ENCODE measurements at places on chromosomes 16 and 17.

- DNase-seq: peak; percentile 25
These were observed 164.4 kb upstream of the CIBAR2 start for GRCh38 chr16:85276721-85277120.

- peak; percentile 81 for DNase-seq
These were observed at the start of gene SYT17 for GRCh38 chr16:19167710-19168370. TSS of gene SYT17 (plus strand) at chr16:19168240. CDS start at chr16:19168647, 407 bp downstream.

DNA sequence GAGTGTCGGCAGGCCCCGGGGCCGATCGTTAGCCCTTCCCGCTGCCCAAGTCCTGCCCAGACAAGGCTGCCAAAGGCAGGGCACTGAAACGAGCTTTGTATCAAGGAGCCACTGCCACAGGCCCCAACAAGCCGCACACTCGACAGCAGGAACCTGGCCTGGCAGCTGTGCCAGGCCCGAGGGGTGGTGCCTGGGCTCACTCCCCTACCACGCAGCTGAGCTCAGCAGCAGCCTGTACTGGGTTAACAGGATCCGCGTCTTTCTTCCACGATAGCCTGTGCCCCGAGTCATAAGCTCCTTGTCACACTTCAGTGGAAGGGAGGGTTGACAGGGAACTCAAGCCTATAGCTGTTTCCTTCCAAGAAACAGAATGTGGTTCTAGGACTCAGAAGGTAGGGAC, 87.9 kb downstream of the ABR start:
- no peak for DNase-seq

GRCh38 chr16:54282928-54283724, 3.5 kb downstream of the IRX3 start:
- no peak for DNase-seq

DNA sequence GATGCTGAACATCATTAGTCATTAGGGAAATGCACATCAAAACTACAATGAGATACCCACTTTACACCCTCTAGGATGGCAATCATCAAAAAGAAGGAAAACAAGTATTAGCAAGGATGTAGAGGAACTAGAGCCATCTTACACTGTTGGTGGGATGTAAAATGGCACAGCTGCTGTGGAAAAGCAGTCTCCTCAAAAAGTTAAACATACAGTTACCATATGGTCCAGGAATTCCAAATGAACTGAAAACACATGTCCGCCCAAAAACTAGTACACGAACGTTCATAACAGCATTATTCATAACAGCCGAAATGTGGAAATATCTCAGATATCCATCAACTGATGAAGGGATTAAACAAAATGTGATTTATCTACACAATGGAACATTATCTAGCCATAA, 7.0 kb downstream of the FBF1 start:
- no peak for DNase-seq

DNA sequence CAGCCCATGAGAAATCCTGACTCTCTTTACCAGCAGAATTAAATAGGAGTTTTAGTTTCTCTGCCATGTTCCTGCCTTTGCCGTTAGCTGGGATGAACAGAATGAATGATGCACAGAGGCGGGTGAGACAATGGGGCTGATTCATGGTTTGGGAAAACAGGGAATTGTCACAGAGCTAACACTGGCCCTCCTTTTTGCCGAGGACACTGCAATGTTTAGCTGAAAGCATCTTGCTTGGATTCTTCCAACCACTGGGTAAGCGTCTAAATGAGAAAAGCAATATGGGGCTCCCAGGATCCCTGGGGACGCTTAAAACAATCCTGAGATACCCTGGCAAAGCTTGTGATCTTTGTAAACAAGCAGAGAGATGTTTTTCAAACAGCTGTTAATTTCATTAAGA, 12.8 kb upstream of the PAFAH1B1 start:
- DNase-seq: no peak

DNA sequence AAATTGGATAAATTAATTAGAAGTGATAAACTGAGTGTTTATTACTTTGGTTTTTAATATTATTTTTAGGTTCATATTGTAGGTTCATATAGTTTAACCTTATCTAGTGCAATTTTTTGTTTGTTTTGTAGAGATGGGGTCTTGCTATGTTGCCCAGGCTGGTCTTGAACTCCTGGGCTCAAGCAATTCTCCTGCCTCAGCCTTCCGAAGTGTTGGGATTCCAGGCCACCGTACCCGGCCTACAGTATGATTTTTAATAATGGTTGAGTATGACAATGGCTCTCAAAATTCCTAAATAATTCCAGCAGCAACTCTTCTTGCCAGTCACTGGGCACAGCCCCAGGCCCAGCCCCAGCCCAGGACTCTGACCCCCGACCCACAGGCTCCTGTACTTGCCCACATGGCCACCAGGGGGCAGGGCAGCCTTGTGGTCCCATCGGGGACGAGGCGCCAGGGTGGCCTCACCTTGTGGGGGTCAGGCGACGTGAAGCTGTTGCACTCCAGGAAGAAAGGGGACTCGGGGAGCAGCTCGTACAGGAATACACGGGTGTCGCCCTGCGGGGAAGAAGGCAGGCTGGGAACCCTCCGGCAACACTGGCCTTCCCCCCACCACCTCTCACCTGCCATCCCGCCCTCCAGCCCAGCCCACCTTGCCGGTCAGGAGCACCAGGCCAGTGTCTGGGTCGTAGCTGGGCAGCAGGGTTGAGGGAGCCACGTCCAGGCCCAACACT, 7.9 kb upstream of the PAM16 start:
- DNase-seq: peak; percentile 73

DNA sequence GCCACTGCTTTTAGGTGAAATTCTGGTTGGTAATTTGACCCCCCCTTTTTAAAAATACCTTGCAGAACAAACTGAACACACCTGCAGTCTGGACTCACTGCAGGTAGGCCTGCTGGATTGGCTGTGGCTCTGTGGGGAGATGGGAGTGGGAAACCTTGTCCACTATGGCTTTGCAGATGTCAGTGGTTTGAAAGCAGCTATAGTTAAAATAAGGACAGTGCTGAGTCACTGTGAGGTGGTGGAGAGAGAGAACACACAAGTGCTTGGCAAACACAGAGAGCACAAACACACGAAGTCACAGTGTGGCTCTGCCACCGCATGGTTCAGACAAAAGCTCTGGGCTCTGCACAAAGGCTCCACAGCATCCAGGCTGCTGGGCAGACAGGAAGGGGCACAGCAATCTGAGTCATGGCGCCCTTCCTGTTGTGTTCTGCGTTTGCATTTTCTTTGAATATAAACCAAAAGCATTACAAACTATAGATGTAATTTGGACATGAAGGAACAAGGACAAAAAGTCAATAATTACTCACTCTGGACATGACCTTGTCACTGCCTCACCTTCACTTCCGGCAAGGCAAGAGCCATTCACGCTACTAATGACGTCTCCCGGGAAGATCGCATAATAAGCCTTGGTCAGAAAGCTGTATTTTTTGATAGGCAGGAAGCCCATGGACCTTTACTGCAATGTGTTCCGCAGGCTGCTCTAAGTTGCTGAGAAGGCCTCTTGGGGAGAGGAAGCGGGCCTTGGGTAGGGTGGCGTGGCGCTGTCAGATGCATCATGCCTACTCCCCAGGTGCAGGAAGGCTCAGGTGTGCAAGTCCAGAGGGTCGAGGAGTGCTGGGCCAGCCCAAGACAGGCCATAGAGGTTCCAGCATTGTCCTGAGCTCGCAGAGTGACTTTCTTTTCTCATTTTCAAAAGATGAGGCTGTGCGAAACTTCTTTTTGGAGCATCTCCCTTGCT, 60.1 kb upstream of the MED9 start:
- DNase-seq: no peak

DNA sequence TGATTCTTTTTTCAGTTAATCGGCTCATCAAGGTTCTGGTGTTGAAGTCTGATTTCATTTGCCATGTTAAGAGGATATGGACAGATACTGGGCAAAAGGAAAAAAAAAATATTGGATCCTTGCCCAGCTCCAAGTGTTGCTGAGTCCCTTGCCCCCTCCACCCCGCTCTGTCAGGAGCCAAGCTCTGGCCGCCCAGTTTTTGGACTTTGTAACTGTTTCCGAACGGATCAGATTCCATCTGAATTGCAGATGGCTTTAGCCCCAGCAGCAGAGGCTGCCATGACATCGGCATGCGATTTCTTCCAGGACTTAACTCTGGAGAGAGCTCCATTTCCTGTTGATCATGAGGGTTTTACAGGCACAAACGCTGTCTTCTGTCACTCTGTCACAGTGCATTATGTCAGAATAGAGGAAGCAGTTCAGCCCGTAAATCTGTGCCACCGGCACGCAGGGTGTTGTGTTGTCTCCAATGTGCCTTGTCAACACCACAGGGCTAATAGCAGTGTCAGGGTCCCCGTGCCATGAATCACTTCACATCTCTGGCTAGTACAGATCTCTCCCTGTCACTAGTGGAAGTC, 615.6 kb downstream of the MAF start:
- no peak for DNase-seq

- DNase-seq: no peak
These were observed 119.2 kb upstream of the PMFBP1 start for GRCh38 chr16:72291121-72291520.

- DNase-seq: no peak
These were observed 1.3 kb downstream of the HGS start for GRCh38 chr17:81685108-81685507.

- no peak for DNase-seq
These were observed 380.6 kb downstream of the RBFOX1 start for GRCh38 chr16:7713244-7713643.

- no peak for DNase-seq
These were observed 131.3 kb downstream of the NLK start for GRCh38 chr17:28173801-28174200.

GRCh38 chr16:29156511-29156910, 171.7 kb downstream of the LAT start:
- no peak for DNase-seq

- DNase-seq: no peak
These were observed 27.7 kb downstream of the ZFPM1 start for GRCh38 chr16:88480829-88481228.

DNA sequence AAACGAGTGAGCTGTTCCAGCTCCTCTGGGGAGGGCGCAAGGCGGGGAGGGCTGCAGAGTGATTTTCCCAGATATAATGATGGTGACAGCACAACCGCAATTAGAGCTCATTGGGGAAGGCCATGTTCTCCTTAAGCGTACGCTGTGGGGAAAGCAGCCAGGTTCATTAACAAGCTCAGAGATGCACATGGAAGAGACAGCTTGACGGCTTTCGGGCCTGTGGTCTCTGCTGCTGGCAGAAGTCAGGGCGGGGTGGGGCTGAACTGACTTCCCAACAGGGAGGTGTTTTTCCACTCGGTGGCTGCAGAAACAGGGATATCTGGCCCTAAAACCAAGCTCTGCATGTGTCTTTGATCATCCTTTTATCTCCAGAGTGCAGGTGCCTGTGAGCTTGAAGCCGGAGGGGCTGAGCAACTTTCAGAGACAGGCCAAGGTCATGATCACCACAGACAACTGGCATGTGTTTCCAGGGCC, 24.0 kb upstream of the CACNG1 start:
- DNase-seq: no peak

- peak; percentile 68 for DNase-seq
These were observed 33.9 kb downstream of the JPH3 start for GRCh38 chr16:87636050-87636684.

DNA sequence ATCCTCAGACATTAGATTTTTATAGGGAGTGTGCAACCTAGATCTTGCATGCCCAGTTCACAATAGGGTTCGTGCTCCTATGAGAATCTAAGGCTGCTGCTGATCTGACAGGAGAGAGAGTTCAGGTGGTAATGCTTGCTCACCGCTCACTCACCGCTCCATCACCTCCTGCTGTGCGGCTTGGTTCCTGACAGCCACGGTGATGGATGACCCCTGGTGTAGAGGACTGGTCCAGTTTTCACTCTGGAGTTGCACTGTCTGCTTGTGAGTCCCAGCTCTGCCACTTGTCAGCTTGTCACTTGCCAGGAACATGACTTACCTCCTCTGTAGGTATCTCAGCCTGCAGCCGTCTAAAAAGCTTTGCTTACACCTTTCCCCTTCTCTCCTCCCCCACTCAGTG, 214.6 kb downstream of the SNX29 start:
- DNase-seq: no peak

DNA sequence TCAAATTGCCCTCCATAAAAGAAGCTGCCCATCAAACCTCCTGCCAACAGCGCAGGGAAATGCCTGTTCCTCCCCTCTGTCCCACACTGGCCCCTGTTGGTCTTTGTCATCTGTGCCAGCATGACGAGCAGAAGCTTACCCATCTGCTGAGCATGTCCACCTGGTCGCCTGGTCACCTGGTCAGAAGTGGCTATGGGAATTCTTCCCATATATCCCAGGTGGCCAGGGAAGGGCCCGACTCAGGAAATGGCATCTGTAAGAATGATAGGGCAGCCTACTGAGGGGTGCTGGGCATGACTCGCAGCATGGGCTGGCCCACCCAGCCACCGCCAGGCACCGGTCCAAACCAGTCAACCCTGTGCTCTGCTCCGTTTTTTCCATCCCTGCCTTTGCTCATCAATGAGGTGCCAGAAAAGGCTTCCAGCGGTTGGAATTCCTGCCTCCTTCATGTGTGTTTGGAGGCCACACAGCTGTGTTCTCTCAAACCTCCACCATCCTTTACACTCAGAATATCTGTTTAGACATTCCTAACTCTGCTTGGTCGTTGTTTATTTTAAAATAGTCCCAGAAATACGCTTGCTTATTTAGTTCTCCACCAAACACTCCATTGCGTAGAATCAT, 145.2 kb downstream of the CLEC16A start:
- no peak for DNase-seq

- no peak for DNase-seq
These were observed 39.7 kb upstream of the NGFR start for GRCh38 chr17:49455272-49455861.

DNA sequence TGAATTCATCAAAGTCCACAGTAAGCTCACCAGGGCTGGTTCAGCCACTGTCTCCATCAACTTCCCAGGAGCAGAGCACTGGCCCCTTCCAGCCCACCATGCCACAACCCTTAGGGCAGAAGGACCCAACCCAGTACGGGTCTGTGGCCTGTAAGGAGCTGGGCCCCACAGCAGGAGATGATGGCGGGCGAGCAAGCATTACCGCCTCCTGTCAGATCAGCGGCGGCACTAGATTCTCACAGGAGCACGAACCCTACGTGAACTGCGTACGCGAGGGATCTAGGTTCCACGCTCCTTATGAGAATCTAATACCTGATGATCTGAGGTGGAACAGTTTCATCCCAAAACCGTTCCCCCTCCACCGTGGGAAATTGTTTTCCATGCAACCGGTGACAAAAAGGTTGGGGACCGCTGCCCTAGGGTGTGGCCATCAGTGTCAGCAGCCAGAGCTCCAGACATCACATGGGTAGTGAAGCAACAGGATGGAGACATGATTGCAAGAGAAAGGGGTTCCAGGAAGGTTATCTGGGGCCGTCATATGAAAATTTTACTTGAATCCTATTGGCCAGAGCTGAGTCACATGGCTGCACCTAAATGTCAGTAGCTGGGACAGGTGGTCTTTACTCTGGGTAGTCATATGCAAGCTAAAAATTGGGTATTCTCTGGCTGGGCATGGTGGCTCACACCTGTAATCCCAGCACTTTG, 12.4 kb upstream of the SLC25A19 start:
- no peak for DNase-seq

DNA sequence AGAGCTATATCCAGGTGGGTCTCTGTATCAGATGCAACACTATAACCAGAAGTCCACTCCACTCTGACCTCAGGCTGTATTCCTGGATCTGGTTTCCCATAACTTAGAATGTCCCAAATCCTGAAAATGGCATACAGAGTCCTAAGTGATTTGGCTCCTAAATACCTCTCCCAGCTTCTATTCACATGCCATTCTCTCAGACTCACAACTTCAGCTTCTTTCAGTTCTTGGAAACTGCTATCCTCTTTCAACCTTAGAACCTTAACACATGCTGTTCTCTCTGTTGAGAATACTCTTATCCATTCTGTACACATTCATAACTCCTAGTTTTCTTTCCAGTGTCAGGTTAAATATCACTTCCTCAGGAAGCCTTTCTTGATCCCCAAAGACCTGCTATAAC, 132.0 kb downstream of the BRIP1 start:
- no peak for DNase-seq

Data from WERI-Rb-1 (cell line).